ENCODE measurements at places on chromosomes 2 and 18.

GRCh38 chr2:156017341-156017885, 315.1 kb downstream of the NR4A2 start:
- DNase-seq, result no peak

DNA sequence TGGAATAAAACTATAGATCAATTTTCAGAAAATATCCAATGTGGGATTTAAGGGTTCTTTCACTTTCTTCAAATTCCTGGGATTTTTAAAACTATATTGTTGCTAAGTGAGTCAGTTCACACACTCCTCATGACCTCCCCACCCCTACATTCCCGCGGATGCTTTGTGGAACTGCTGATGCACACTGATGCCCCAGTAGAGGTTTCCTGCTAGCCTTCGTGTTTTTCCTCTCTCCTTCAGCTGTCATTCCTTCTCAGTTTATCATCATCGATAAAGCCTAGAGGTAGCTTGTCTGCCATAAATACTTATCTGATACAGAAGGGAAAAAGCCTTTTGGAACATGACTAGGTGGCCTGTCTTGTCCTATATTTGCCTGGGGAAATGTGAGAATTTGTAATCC, 67.4 kb upstream of the GALNT5 start:
- no peak for DNase-seq

DNA sequence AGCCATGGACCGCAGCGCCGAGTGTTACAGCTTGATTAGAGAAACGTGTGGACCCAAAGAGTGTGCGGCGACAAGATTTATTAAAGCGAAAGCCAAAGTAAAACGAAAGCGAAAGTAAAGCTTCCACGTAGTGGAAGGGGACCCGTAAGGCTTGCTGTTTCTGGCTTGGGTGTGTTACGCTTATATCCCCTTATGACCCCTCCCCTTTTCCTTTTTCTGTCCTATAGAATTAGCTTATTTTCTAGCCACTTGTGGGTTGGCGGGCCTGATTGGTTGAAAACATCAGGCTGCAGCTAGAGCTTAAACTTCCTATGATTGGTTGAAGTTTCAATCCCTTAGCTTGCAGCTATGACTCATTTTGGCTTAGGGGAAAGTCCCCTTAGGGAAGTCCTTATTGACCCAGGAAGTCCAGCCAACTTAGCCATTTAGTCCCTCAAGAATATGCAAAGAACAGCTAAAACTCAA, 969.7 kb downstream of the DCDC2C start:
- DNase-seq, result no peak

DNA sequence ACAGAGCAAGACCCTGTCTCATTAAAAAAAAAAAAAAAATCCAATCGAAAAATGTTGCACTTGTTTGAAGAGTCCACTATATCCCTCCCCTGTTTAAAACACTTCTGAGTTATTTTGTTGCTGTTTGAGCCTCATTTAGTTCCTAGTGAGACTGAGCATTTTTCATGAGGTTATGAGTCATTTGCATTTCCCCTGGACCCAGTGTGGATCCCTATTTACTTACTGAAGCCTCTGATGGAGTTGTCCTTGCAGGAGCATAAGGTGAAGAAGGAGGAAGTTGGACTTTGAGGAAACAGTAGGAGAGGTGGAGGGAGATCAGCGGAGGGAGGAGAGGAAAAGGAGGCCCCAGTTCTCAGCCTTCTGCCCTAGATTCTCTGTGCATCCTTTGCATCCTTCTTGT, 5.1 kb downstream of the CXCR1 start:
- no peak for DNase-seq

- DNase-seq, result no peak
These were observed at the start of gene COLEC12 for GRCh38 chr18:500632-501405. Gene COLEC12 (minus strand): TSS chr18:500701. CDS start chr18:500514, 187 bp downstream.

GRCh38 chr2:75310876-75311275, 111.6 kb upstream of the TACR1 start:
- DNase-seq, result no peak

- DNase-seq, result no peak
These were observed 16.5 kb downstream of the BIN1 start for GRCh38 chr2:127090281-127091120.

DNA sequence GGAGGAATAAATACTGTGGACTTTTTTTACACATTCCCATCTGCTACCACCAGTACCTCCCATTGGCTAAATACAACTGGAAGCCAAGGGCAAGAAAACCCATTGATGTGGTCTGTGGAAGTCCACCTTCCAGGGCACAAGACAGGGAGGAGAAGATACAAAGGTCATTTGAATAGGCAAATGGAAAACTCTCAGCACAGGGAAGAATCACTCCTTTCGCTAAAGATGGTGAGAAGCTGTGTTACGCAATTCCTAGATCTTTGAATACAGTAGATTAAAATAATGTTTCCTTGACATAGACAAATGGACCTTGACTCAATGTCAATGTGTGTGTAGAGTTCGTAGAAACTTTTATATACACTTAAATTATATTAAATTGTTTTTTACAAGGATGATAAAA, 70.9 kb upstream of the ERBB4 start:
- no peak for DNase-seq

DNA sequence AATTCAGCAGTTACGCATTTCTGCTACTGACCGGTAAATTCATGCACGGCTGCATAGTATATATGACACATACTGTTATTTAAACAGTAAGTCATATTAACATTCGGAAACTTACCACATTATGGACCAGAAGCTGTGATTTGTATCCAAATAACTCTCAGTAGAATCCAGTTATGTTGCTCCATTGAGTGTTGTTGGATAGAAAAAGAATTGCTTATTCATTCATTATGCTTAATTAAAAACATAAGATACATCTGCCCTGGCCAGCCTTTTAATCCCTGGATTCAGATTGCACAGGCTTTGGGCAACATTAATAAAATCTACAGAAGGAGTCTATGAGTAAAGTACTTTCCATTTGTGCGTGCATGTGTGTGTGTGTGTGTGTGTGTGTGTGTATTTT, 111.3 kb downstream of the CPS1 start:
- DNase-seq, result no peak

DNA sequence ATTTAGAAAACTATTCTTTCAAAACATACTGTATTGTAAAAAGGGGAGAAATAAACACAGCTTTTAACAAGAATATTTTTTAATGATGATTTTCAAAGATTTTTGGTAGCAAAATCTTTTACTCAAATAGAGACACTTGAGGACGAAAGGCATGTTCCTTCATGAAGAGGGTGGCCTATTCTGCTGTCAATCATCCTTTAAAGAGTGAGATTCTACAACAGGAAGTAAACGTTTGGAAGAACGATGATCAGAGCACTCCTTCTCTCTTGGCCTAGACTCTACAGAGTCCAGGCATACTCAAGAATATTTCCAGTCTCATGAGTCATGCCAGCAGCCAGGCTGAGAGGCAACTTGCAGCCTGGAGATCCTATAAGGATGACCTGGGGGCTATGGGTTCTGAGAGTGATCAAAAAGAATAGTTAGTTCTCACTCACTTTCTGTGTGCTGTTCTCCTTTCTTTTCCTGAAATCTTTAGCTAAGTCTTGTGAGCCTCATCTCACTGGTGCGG, 62.4 kb upstream of the TCF4 start:
- DNase-seq, result no peak

- no peak for DNase-seq
These were observed 328 bp upstream of the PASK start for GRCh38 chr2:241149675-241149924.

DNA sequence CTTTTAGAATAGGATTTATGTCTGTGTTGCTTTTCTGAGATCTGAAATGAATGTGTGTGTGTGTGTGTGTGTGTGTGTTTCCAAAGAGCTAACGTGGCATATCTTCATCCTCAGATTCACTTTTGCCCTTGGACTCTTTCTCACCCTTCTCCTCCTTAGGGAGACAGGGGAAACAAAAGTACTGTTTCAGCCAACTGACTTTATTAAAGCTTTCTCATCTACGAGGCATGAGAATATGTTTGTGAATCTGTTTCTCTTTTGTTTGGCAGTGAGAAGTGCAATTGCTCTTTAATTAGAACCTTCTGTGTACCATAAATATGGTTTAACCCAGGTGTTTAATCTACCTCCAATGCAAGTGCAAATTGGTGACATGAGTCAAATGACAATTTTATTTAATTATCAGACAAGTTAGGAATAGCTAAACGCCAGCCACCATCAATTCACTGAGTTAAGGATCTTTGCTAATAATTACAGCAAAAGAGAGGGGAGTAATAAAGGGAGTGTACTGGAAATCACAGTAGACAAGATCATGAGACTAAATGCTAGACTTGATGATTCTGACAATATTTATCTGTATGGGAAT, 186.4 kb upstream of the COL3A1 start:
- no peak for DNase-seq

DNA sequence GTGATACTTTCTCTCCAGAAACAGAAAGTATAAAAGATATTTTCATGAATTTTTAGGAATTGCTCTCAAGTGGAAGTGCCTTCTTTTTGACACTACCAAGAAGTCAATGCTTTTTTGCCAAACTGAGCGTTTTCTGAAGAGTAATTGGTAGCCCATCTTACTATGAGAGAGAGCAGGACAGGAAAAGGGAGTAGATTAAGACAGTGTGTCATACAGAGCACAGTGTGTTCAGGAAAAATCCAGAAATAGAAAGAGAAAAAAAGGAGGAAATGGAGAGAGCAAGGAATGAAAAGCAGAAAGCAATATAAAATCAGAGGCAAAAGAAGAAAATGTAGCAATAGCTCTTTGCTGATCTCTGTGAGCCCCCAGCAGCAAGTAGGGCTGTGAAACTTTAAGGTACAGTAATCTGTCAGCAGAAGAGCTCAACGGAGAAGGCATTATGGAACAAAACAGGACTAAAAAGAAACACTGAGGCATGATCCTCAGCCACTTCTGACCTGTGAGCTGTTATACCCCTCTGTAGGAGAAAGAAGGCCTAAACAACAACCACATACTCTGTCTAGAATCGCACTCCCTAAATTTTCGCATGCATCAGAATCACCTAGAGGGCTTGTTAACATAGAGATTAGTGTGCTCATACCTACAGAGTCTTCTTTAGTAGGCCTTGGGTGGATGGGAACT, 15.0 kb upstream of the PGAP1 start:
- DNase-seq, result no peak

DNA sequence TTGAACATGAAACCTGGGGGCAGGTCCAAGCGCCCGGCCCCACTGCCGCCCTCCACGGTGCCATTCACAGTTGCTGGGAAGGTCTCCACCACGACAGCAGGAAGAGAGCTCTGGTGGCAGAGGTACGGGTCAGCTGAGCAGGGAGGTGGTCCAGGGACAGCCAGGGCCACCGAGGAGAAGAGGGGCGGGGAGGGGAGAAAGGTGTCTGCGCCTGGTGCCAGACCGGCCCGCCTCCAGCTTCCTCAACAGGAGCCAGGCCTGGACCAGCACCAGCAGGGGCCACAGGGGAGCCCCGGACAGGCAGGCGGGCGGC, 56.2 kb downstream of the BIN1 start:
- DNase-seq, result no peak

GRCh38 chr2:151408788-151409600, 708 bp upstream of the RIF1 start:
- no peak for DNase-seq

DNA sequence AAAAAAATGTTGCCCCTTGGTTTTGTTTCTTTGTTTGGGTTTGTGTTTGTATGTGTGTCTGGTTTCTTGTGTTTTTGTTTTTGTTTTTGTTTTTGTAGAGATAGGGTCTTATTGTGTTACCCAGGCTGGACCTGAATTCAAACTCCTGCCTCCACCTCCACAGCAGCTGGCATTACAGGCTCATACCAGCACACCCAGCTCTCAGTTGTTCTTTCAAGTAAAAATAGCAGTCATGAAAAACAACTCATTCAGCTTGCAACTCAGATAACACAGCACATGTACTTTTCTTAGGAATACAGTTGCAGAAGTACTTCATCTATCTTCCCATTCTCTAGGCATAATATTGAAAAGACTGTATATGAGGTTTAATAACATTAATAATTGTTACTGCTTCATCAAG, 37.0 kb downstream of the ZC3H8 start:
- no peak for DNase-seq

DNA sequence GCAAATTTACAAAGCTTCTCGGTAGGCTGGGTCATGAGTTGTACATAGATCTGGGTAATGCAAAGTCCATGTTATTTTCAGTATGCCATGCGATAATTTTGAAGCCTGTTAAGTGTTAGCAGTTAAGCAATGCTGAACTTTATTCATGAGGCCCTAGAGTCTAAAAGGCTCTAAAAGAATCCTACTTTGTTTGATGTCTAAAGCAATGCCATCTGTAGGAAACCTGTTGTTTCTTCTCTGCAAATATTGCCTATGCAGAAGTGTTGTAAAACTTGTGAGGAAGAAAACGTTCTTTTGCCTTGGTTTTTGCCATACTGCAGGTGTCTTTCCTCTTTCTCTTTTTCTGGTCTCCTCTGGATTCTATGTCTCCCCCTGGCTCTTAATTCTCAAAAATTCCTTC, 9.1 kb downstream of the ARHGAP15 start:
- DNase-seq, result no peak

DNA sequence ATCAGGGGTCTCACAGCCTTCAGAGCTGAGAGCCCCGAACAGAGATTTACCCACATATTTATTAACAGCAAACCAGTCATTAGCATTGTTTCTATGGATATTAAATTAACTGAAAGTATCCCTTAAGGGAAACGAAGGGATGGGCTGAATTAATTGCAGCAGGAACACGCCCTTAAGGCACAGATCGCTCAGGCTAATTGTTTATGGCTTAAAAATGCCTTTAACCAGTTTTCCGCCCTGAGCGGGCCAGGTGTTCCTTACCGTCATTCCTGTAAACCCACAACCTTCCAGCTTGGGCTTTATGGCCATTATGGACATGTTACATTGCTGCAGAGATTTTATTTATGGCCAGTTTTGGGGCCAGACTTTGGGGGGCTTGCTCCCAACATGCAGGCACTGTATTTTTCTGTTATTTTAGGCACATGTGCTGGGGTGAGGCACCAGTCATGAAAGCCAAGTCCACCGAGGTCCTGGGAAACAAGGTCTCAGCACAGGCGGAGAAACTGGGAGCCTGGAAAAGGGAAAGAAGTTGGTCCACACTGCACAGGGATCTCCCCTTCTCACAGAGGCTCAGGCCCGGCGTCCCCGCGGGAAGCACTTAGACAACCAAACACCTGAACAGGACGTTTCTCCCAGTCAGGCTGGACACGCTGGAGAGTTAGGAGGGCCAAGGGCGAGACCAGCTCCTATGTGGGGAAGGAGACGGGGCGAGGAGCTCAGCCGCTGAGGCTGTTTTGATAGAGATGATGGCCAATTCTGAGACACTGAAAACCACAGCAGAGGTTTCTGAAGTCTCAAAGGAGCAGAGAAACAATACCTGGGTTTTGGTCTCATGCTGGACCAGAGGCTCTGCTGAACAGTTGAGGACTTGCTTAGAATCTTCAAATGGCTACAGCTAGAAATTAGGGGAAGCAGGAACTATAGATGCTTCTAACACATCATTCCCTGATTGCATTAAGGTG, 86.7 kb downstream of the TMEM18 start:
- DNase-seq, result no peak

DNA sequence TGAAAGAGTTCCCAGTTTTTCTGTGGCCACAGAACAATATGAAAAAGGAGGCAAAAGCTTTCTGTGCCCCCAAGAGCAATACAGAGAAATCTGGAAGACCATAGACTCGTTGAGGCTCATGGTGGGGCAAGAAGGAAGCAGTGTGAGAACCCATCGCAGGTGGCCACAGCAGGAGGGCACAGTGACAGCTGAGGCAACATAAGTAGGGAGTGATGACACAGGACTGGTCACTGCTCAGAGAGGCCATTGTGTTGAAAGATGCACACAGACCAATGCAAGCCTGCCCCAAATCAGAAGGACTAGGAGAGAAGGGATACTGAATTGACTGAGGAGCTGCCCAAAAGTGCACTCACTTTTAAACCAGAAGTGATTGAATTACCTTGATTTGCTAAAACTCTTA, 483.6 kb downstream of the EPHA4 start:
- DNase-seq, result no peak
